Activated T-cell treated with anti-CD3 and anti-CD28 coated beads for 48 hours (primary cell): ENCODE measurements at places on chromosomes 1 and 21.
A peak's percentile ranks its signal among the peaks of the same experiment; 100 is the strongest.

DNA sequence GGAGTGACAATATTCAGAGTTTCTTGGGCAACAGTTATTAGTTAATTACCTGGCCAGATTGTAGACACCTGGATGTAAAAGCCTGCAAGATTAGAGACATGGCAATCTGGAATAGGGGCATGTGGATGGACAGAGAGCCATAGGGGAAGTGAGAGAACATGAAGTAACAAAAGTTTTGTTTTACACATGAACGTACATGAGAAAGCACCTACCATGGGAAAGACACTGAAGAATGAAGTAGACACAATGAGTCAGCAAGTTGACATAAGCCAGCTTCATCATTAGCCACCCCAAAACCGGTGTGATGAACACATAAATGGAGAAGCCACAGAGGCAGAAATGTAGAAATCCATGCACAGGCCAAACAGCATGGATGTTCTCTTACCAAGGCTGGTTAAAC lies 462.1 kb upstream of the C1orf87 start:
- DNase-seq: no peak

DNA sequence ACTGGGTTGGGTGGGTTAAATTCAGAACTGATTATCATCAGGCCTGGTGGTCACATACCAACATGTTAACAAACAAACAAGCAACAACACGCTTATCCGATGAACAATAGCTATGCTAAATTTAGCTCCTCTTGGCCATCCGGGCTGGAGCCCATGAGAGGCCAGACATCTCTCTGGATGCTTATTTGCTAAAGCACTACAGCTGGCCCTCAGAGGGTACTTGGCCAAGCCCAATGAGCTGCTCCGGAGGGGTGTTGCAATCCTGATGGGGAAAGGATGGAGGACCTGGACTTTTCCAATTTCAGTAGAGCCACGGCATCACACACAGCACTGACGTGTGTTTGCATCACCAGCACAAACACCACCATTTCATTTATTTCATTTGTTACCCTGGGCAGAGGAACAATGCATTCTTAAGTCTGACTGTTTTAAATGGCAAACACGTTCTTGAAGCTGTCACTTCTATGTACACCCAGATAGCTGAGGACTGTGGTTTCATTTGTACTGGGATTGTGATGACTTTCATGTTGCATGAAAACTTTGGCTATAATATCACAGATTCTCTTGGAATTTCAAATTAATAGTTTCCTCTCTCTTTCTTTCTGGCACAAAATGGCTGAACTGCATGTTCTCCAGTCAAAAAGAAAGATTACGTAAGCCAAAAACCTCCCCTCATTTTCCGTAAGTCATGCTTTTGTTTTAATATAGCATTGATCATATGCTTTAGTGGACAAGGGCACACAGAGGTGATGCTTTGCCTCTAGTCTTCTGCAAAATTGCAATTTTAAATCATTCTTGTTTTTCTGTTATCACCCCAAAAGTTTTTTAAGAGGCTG lies 359.8 kb upstream of the KAZN start:
- DNase-seq: no peak

DNA sequence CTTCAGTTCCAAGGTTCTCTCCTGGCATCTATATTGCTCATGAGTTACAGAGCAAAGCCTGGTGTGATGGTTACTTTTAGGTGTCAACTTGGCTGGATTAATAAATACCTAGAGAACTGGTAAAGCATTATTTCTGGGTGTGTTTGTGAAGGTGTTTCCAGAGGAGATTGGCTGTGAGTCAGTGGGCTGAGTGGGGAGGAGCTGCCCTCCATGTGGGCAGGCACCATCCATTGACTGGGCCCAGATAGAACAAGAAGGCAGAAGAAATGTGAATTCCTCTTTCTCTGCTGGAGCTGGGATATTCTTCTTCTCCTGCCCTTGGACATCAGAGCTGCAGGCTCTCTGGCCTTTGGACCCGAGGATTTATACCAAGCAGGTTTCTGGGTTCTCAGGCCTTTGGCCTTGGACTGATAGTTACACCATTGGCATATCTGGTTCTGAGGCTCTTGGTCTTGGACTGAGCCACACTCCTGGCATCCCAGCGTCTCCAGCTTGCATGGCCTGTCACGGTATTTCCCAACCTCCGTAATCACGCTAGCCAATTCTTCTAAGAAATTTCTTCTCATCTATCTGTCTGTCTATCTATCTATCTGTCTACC lies 44.5 kb downstream of the B3GALT5 start:
- no peak for DNase-seq

- DNase-seq: no peak
Measured at GRCh38 chr1:61175976-61176375, 93.6 kb downstream of the NFIA start.

DNA sequence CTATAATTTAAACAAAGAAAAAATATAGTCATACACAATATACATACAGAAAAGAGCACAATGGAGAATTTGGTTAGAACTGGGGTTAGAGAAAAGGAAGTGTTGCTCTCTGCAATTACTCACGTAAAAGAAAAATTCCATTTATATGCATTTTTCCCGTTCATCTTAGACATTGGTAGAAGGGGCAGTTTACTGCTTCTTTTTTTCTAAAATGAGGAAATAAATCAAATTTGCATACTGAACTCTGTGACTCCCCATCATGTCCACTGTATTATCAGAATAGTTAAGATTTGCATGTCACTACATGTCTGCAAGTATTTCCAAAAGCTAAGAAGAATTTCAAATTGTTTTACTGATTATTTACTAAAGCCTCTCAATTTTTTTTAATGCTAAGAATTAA lies 44.1 kb upstream of the C1orf105 start:
- DNase-seq: no peak

- DNase-seq: no peak
Measured at GRCh38 chr21:43611598-43612369, 47.5 kb downstream of the HSF2BP start.

DNA sequence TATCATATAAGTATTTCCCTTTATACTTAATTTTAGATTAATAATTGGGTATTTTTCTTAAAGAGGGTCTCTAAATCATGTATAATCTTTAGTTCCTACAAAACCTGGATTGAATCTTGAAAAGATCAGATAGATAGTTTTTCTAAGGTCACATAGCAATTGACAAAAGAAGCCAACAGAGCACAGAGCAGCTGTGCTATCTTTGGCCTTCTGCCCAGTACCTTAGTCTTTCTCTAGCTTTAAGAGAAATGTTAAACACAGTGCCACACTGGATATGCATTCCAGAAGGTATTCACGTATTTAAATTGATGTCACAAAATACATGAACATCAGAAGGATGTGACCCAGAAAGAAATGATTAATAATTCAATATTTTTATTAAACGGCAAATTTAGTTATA lies 86.8 kb downstream of the C21orf91 start:
- no peak for DNase-seq

DNA sequence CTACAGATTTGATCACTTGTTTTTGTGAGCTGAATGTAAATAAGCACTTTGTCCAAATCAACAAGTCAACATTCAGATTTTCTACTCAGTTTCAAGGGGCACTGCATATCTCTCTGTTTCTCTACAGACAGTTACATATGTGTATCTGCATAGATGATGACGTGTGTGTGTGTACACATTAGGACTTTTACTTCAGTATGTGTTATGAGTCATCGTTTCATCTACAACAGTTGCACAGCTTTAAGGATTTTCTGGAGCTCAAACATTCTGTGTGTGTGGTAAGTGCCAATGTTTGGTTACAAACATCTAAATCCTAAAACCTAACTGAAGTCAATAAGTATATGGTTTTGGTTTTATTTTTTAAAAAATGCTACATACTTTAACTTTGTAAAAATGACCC lies 494.5 kb upstream of the PBX1 start:
- DNase-seq: no peak

GRCh38 chr1:174584071-174584470 lies 136.3 kb downstream of the GPR52 start:
- no peak for DNase-seq

GRCh38 chr1:115867216-115867615 lies 26.3 kb upstream of the NHLH2 start:
- DNase-seq: no peak

DNA sequence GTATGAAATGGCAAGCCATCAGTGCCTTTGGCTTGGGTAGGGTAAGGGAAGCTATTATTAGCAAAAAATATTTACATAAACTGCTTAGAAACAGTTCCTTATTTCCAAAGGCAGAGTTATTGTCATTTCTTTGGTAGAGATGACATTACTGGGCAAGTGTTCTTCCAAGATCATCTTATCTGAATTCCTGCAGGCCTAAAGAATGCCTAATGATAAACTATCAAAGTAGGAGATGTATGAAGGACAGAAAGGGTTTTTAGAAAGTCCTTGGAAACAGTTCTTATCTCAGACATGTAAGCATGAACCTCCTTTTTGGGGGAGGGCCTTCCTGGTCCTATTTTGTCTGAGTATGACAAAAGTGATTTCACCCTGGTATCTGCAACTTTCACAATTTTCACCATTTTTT lies 5.1 kb upstream of the FRRS1 start:
- no peak for DNase-seq

GRCh38 chr1:93758842-93759515 lies 77.3 kb upstream of the BCAR3 start:
- peak; percentile 8 for DNase-seq

DNA sequence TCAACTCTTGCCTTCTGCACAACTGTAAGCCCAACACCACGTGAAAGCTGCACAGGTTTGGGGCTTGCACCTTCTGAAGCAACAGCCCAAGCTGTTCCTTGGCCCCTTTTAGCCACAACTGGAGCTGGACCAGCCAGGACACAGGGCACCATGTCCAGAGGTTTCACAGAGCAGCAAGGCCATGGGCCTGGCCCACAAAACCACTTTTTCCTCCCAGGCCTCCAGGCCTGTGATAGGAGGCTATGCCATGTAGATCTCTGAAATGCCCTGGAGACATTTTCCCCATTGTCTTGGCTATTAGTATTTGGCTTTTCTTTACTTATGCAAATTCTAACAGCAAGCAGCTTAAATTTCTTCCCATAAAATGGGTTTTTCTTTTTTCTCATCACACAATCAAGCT lies 126.1 kb downstream of the SLC44A5 start:
- DNase-seq: no peak

GRCh38 chr1:54442185-54442584 lies 36.0 kb upstream of the SSBP3 start:
- no peak for DNase-seq

DNA sequence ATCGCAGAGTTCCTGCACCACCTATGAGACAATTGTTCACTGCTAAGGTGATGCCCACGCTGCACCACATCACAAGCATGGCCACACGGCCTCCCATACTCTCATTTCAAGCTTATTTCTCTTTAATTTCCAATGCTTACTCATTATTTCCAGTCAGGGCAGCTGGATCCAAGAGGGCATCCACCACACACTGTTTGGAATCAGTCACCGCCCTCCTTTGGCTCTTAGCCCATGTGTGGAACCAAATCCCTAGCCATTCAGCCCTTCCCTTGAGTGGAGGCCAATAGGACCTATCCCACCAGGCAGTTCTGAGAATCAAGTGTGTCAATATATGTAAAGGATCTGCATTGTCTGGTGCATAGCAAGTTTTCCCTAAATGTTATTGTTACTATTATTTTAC lies 26.3 kb upstream of the PALMD start:
- no peak for DNase-seq

DNA sequence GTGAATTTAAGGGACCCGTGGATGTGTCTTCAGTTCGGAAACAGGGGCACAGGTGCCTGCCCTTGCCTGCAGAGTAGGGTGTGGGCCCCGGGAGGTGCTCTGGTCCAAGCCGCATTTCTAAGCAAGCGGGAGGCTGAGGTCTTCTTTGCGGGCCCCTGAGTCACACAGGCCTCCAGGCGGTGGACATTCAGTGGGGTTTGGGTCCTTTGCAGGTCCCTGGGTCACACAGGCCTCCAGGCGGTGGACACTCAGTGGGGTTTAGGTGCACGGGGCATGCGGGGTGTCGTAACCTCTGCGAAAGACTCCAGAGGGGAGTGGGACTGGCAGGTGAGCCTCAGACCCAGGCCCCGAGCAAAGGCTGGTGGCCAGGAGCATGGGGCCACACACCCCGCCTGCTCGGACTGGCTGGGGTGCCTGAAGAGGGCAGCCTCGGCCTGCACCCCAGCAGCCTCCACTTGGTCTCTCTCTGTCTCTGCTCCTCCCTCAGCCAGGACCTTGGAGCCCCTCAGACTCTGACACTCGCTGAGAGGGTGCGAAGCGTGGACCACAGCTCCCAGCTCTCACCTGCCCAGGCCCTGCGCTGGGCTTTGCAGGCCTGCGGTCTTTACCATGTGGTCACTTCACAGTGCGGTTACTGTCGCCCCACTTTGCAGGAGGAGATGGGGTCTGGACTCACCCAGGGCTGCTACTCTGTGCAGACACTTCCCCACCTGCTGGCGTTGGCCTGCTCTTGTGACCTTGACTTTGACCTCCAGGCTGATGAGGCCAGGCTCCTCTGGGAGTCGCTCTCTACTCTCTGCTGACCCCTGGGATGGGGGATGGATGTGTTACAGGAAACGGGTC lies 6.0 kb upstream of the AGPAT3 start:
- no peak for DNase-seq

DNA sequence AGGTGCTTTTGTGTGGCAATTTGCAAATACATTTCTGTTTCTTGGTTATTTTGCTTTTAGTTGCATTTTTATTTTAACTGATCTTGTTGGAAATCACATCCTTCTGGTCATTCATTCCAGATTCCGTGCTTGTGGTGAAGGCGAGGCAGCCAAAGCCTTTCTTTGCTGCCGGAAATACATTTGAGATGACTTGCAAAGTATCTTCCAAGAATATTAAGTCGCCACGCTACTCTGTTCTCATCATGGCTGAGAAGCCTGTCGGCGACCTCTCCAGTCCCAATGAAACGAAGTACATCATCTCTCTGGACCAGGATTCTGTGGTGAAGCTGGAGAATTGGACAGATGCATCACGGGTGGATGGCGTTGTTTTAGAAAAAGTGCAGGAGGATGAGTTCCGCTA lies 34.8 kb upstream of the CD101 start:
- no peak for DNase-seq

- DNase-seq: no peak
Measured at GRCh38 chr1:218742467-218743262, 397.5 kb downstream of the TGFB2 start.

DNA sequence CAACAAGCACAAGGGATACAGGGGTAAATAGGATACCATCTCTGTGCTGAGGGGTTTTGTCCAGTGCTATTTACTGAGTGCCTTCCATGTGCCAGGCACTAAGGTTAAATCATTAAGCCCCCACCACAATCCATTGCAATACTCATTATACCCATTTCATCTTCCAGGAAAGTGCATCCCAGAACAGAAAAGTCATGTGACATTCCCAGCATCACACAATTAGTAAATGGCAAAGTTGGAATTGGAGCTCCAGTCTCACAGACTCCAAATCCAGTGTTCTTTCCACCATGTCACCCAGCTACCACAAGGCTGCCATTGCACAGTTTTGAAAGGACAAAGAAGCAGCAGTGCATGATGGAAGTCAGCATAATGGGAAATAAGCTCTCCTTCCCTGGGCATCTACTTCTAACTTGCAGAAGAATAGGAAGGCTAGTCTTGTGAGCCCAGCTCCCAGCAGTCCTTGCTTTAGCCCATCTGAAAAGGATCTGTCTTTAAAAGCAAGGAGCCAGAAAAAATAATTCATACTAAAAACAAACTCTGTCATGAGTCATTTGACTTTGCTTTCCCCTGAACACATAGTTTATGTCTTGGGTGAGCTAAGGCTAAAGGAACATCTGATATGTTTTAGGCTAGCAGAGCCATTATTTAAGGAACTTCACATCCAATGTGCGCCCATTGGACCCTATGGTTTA lies 111.4 kb upstream of the HOOK1 start:
- DNase-seq: no peak

- no peak for DNase-seq
Measured at GRCh38 chr1:1129381-1129821, 13.5 kb upstream of the C1orf159 start.
